Amniotic epithelial cell (primary cell): ENCODE measurements at places on chromosomes 5 and 9.

DNA sequence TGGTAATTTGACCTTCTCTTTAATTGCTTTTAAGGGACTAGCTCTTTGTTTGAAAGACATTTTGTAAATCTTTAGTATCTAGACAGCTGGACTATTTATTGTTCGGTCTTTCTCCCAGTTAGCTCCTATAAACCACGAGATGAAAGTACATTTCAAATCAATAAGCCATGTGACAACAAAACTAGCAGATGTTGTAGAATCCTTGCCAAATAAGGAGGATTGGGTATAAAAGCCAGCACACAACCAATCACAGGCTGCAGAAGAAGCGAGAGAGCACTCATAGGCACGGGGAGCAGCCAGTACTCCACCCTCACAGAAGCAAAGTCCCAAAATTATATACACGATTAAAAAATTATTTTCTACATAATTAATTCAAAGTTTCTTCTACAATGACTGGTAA lies 8.1 kb upstream of the OMD start:
- no peak for DNase-seq

GRCh38 chr5:169939731-169940130 lies 40.6 kb downstream of the INSYN2B start:
- DNase-seq: no peak

GRCh38 chr9:133135146-133135745 lies 14.2 kb upstream of the RALGDS start:
- peak; percentile 86 for DNase-seq

- no peak for DNase-seq
Observed at GRCh38 chr5:32135086-32135485, 39.0 kb downstream of the GOLPH3 start.

DNA sequence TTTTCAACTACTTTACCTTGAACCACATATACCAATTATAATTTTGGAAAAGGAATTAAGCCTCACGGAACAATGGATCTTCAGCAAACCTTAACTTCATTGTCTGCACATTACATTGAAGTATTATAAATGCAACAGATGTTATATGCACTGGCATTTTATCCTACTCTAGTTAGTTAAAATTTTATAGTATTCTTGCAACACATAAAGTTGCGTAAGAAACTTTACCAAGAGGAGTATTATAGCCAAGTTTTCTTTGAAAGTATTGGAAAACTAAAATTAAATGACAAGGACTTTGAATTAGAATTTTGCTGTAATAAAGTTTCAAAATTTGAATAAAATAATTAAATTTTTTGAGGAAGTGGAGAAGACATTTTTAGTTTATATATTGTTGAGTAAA lies 63.4 kb upstream of the SREK1 start:
- peak; percentile 13 for DNase-seq

GRCh38 chr5:168015506-168015905 lies 275.9 kb upstream of the WWC1 start:
- DNase-seq: peak; percentile 68
